HCT116 (cell line): ENCODE measurements at places on chromosomes 7 and 10. TPM values are rescaled to one million over a fixed set of nuclear protein-coding genes. Genes with fewer than 3 reads are reported as not detected.

DNA sequence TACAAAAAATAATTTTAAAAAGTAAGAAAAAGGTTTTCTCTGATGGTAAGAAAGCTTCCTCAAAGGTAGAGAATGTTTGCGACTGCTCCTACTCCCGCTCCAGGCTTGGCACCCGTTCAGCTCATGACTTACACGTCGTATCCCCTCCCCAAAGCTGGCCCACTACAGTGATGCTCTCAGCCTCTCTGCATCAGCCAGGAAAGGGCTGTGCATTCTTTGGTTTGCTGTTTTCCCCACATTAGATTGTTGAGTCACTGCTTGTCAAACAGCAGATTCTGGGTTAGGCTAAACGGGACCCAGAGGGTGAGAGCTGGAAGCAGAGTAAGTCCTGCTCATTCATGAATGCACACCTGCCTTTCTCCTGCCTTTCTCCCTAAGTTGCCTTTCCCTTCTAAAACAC lies 54.7 kb upstream of the NMT2 start:
- DNase-seq = no peak

DNA sequence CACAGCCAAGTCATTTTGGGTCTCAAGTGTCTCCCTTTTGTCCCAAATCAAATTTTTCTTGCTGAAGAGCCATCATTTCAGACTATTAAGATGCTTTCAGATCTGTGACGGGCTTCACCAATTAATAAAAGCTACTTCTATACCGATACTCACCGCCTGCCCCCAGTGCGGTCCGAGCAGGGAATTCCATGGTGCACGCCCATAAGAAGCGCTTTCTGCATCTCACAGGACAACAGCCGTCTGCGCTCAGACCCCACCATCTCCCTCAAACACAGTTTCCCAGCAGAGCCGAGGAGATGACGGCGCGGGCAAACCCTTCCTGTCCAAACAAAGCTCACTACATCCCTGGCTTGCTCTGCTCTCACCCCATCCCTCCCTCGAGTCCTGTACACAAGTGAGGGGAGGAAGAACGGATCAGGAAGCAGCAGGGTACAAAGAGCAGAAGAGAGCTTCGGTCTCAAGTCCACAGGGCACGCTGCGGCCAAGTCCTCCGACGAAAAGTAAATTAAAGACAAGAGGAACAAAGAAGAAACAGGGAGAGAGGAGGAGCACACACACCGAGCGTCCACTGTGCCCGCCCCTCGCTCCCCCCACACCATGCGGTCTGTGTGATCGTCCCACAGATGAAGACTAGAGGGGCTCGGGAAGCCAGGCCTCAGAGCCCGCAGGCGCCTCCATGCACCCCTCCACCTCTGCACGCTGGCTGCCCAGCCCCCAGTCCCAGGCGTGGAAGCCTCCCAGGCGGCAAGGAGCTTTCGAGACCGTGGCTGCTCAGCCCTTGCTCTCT lies 121.9 kb downstream of the MAD1L1 start:
- DNase-seq = no peak

DNA sequence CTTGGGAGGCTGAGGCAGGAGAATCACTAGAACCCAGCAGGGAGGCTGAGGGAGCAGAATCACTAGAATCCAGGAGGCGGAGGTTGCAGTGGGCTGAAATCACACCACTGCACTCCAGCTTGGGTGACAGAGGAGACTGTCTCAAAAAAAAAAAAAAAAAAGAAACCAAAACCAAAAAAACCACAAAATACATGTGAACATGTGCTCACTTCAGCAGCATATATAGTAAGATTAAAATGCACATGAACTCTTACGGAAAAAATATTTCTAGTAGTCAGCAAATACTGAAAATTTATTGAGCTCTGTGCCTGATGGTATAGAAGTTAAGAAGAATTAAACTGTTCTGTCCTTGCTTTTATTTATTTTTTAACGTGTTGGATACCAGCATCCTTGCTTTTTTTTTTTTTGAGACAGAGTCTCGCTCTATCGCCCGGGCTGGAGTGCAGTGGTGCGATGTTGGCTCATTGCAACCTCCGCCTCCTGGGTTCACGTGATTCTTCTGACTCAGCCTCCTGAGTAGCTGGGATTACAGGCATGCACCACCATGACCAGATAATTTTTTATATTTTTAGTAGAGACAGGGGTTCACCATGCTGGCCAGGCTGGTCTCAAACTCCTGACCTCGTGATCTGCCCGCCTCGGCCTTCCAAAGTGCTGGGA lies 9.6 kb upstream of the ZNF487 start:
- DNase-seq = no peak

DNA sequence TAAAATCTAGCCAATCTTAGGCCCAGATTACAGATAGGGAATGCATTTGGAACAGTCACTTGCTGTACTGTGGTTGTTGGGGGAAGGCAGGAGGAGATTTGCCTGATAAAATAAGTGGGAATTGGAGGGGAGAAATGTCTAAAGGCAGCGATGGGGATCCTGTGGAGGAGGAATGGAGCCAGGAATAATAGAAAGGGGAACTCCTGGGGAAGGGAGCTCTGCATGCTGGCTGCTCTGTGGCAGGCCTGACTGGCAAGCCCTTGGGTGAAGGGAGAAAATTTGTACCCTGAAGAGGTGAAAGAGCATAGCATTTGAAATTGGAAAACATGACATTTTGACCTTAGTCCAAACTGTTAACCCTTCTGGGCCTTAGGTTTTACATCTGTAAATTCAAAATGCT lies 13.7 kb downstream of the MMP21 start:
- no peak for DNase-seq

The UNCX gene
- total RNA-seq = not detected

The ACHE gene
- total RNA-seq = 1.8 TPM

The TAC1 gene
- not detected for total RNA-seq

The BLNK gene
- total RNA-seq = 0.59 TPM

The TMEM236 gene
- 0.07 TPM for total RNA-seq

The SAP25 gene
- total RNA-seq = 4.4 TPM
